ENCODE measurements at places on chromosomes 11 and 22.

DNA sequence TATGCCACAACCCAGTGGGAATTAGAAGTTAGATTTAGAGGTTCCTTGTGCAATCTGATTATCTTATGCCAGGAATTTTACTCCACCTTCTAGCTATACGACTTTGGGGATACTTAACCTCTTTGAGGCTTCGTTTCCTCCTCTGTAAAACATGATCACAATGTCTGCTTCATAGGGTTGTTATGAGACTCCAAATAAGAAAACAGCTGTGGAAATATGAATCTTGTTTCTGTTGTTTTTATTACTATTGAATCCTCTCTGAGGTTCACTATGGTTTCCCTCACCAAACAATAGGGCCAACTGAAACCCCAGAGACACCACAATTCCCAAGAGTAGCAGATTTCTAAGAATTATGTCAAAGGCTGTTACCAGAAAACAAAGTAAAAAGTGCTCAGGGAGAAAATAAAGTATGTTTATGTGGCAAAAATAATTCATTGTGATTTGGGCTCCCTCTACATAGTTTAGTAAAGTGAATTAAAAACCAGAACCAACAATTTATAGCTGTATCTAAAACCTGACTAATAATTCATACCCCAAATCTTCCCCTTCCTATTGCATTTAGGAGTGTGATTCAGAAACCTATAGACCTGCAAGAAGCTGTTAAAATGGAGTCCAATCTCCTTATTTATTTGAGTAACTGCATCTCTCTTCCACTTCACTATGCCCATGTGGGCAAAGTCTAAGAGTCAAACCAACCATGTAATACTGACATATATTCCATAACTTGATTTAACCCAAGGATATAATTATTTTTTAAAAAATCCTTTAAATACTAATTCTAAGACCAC lies 38.4 kb downstream of the AMBRA1 start:
- DNase-seq: peak; percentile 53

DNA sequence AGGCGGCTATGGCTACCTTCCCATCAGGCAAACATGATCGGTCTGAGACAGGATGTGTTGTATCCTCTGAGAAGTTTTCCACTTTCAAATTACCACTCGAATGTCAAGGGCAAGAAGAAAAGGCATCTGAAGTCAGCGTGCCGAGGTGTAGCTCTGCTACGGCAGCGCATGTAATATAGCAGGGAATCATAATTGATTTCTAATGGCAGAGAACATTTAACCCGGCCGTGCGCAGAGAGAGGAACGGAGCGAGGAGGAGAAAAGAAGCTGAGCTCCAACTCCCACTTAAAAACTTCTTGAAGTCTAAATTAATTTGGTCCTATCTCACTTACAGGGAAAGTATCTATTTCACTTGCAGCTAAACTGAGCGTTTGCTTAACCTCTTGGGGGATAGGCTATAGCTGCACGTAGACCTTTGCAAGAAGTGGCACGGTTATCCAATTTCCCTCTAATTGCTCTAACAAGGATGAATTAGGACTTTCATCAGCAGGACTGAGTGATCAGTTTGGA lies 137.3 kb upstream of the KIRREL3 start:
- DNase-seq: no peak

DNA sequence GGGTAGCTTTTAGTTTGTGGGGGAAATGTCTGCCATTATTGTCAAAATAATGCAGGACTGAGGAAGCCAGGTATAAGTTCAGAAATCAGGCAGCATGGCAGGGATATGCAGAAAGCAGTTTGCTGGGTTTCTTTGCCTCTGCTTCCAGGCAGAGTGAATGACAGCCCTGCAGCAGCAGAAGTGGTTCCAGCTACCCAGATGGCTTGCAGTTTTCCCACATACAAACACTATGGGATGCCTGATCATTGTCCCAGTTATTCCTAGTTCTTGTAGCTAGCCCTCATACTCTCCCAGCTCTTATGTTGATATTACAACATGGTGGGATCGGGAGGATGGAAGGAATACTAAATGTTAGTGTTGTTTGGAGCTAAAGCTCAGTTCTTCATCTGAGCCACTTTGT lies 2.8 kb upstream of the DIXDC1 start:
- no peak for DNase-seq

GRCh38 chr11:19861171-19861570 lies 148.5 kb downstream of the NAV2 start:
- DNase-seq: peak; percentile 91

DNA sequence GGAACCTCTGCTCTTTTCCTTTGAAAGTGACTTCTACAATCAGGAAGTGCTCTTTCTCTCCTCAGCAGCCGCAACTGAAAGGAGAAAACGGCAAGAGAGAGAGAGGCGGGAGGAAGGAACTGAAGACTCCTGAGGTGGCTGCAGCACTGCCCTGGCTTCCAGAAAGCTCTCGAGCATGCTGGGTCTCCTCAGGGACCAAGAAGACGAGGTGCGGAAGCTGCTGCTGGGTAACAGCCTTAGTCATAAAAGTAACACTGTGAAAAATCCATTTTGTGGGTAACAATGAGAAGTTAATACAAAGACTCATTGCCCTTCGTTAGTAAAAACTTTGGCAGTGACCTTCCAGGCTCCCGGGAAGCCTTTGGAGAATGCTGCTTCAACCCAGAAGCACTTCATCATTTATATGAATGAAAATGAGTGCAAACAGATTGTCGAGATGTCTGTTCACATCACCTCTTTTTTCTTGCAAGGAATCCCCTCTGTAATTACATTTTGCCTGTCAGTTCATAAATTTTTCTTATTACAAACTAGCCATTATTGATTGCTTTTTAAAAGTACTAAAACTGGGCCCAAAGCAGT lies 473.4 kb downstream of the SOX6 start:
- no peak for DNase-seq

- no peak for DNase-seq
Measured at GRCh38 chr11:126132319-126132718, 69.7 kb upstream of the CDON start.

GRCh38 chr11:87325490-87325872 lies 287.7 kb downstream of the TMEM135 start:
- no peak for DNase-seq

GRCh38 chr11:86138958-86139357 lies 70.1 kb upstream of the PICALM start:
- no peak for DNase-seq

GRCh38 chr11:28460348-28460747 lies 352.2 kb downstream of the METTL15 start:
- DNase-seq: no peak

GRCh38 chr11:116605543-116606459 lies 167.0 kb downstream of the BUD13 start:
- peak; percentile 73 for DNase-seq

- no peak for DNase-seq
Measured at GRCh38 chr11:46760429-46761128, 41.6 kb downstream of the F2 start.

DNA sequence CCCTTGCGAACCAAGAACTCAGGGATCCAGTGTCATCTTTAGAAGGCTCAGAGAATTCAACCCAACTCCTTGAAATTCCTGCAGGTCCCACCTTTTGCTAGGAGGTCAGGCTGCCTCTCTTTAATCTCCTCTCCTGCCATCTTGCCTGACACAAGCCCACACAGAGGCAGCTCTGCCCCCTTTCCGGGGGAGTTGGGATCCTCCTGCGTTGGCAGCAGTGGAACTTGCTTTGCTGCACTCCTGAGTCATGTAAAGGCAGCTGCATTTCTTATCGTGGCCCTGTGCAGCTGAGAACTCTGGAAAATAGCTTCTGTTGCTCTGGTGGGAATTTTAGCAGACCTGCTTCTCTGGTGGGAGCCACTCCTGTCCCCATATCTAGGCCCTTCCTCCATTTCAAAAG lies 142.3 kb upstream of the TBCEL start:
- no peak for DNase-seq

DNA sequence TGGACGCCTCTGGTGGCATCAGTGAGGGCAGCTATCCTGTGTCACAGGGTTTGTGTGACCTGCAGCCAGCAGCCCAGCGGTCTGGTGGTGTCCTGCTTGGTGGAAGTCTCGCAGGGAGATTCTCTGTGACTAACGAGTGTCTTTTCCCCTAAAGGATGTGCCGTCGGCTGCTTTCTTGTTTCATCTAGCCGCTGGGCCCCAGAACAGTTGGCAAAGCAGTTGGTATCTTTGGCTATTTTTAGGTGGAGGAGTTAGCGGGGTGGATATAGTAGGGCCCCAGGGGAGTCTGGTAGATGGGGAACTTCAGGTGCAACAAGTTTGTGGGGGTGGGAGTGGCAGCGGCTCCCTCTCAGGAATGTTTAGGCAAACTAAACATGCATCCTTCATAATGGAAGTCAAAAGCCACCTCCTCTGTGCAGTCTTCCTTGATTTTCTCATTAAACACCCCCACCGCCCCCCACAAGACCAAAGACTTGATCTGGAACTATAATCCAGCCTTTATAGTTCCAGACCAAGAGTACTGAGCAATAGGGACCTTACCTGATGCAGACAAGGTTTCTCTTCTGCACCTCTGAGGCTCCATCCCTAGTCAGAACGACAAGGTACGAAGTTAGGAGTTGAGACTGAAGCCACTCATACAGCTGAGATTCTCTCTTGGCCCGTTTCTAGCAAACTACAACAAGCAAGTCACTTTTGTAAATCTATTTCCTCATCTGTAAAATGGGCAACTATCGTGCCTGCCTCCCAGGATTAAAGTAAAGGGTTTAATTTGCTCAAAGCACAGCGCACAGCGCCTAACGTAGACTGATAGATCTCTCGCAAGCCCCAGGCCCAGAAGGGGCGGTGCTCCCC lies 1.1 kb upstream of the PELI3 start:
- DNase-seq: no peak

- peak; percentile 26 for DNase-seq
Measured at GRCh38 chr11:75270896-75271418, 30.4 kb downstream of the TPBGL start.

DNA sequence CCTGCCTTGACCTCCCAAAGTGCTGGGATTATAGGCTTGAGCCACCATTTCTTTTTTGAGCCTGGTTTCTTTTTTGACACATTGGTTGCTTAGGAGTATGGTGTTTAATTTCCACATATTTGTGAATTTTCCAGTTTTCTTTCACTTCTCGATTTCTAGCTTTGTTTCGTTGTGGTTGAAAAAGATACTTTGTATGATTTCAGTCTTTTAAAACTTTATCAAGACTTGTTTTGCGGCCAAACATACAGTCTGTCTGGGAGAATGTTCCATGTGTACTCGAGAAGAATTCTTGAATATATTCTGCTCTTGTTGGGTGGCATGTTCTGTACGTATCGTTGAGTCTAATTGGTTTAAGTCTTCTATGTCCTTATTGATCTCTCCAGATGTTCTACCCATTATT lies 20.8 kb downstream of the SHANK3 start:
- DNase-seq: no peak

DNA sequence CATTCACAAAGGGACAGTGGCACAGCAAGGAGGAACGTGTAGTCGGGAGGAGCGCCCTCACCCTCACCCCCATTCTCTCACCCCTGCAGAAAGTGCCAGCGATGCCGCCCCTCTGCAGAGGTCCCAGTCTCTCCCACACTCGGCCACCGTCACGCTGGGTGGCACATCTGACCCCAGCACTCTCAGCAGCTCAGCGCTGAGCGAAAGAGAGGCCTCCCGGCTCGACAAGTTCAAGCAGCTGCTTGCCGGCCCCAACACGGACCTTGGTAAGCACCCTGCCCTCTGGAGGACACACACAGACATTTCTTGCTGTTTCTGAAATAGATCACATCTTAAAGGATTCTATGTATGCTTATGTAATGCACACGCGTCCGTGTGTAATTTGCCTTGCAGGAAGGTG lies 34.9 kb downstream of the TBC1D22A start:
- DNase-seq: peak; percentile 47

DNA sequence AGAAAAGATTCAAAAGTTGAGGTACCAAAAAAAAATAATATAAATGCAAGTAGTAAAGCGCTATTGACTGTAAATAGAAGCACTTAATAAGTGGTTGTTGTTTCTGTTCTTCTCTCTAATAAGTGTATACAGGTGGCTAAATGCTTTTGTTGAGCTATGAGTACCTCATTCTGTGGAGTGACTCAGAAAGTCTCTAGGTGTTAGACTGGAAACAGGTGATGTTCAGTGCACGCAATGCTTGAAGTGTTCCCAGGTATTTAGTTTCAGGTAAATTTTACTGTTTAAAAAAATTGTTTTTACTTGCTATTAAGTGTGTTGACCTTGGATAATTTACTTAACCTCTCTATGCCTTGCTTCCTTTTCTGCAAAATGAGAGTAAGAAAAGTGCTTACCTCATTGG lies 24.2 kb downstream of the POU2AF3 start:
- DNase-seq: no peak

GRCh38 chr11:62444236-62444833 lies 25.5 kb downstream of the SCGB1A1 start:
- peak; percentile 66 for DNase-seq

GRCh38 chr22:36510384-36510783 lies 3.5 kb upstream of the FOXRED2 start:
- DNase-seq: no peak

DNA sequence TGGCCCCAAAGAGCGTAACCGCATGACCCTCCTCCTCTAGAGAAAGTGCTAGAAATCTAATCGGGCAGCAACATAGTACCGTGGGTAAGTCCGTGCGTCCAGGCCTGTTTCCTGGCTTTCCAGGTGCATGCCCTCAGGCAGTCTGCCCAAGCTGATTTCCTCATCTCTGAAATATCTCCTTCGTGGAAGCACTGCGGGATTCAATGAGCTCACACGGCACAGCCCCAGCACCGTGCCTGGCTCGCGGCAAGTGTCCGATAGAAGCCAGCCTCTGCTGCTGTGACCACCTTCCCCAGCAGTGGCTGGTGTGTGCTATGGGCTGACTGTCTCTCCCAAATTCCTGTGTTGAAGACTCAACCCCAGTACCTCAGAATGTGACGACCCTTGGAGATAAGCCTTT lies 20.7 kb downstream of the RPUSD4 start:
- DNase-seq: no peak

- DNase-seq: peak; percentile 48
Measured at GRCh38 chr11:130772266-130773227, 143.7 kb downstream of the SNX19 start.
